Stimulated activated CD8-positive, alpha-beta memory T cell treated with anti-CD3 and anti-CD28 coated beads, Interleukin-4, amount 100 ng/mL, for 1 hour (primary cell): ENCODE measurements at places on chromosomes 5 and 9.

DNA sequence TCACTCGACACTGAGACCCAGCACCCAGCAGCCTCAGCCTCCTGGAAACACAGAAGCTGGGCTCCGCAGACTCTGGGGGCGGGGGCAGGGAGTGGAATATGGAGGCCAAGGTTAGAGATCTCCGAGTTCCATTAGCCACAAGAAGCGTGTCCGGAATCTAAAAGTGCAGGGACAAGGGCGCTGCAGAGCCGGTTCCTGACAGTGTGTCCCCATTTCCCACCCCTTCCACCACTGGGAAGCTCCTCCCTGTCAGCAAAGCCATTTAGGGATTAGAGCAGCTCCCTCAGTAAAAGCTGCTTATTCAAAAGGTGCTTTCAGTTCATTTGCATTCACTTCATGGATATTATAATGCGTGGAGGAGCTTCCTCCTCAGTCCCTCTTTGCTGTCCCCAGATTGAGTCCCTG is 74.1 kb upstream of the HSPA9 start:
- no peak for DNase-seq

- DNase-seq, result no peak
Observed at GRCh38 chr9:109821711-109822110, 41.7 kb downstream of the PALM2AKAP2 start.

GRCh38 chr9:111621895-111622480 is 9.1 kb upstream of the DNAJC25 start:
- no peak for DNase-seq

DNA sequence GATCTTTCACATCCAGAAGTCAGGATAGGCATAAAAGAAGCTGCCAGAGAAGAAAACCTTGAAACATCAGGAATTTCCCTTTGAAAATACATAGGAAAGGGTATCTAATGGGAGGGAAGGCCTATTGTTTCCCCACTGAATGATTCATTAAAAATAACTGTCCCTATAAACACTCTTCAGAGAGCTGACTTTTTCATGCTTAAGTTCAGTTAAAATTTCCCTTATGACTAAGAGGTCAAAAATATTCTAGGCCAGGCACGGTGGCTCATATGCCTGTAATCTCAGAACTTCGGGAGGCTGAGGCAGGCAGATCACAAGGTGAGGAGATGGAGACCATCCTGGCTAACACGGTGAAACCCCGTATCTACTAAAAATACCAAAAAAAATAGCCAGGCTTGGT is 499.5 kb downstream of the ENC1 start:
- DNase-seq, result no peak

DNA sequence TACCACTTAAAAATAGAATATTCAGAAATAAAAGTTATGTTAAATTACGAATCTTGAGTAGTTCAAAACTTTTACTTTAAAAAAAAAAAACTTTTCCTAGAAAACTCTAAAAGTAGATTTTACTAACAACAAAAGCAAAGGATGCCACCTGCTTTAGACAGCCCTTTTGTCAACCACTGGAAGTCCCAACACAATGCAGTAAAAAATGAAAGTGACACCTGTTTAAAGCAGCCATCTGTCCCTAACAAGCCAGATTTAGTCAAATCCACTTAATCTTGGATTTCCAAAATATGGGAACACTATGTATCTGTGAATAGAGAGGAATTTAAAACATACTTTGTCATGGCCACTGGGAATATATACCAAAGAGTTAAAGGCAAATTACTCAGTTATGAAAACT is 3.8 kb downstream of the RFX3 start:
- DNase-seq, result no peak

DNA sequence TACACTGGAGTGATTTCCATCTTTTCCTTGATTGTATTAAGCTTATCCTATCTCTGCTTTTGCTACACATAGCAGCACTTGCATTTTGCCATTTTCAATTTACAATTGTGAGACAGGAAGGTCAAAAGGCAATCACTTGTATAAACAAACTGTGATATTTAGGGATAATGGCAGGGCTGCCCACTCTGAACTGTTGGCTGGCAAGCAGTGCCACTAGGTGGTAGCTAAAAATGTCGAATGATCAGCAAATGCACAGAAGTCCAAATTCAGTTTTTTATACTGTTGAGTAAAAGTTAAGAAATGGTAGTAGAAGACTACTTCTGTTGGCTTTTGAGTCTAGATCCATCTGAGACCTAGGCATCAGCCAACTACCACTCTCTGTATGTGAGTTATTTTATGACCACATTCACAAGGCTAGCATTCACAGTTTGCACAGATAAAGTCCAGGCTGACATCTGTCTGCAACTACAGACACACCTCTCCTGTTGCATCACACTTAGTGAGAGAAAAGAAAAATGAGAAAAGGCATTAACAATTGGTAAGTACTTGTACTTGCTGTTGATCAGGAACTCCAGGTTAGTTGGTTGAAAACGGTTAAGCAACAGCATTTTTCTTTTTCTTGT is 108.8 kb upstream of the ASTN2 start:
- DNase-seq, result no peak

DNA sequence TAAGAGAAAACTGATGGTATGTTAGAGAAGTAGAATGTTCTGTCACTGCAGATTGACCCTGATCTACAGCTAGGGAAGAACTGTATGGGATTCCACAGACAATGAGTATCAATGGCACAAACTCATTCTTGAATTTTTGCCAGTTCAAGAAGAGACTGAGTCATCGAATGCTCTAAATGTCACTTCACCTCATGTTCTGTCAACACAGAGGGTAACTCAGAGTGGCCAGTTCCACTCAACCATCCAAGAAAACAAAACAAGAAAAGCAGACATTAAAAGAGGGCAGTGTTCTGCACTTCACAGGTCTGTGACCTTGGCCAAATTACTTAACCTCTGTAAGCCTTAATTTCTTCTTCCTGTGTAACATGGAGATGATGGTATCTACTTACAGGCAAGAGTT is 132.2 kb upstream of the HMHB1 start:
- DNase-seq, result no peak

- DNase-seq, result no peak
Observed at GRCh38 chr9:108016446-108016845, 526.9 kb upstream of the KLF4 start.

- DNase-seq, result no peak
Observed at GRCh38 chr9:2663461-2664173, 42.0 kb downstream of the VLDLR start.

- no peak for DNase-seq
Observed at GRCh38 chr9:111805830-111806241, 11.1 kb upstream of the SHOC1 start.

GRCh38 chr9:76618762-76619161 is 145.5 kb upstream of the PCA3 start:
- no peak for DNase-seq
